SJSA1 (cell line): ENCODE measurements at places on chromosomes 6 and 20. TPM values are rescaled to one million over a fixed set of nuclear protein-coding genes. Genes with fewer than 3 reads are reported as not detected.

The RBM39 gene
- 277 and 319 TPM in 2 replicates for total RNA-seq

DNA sequence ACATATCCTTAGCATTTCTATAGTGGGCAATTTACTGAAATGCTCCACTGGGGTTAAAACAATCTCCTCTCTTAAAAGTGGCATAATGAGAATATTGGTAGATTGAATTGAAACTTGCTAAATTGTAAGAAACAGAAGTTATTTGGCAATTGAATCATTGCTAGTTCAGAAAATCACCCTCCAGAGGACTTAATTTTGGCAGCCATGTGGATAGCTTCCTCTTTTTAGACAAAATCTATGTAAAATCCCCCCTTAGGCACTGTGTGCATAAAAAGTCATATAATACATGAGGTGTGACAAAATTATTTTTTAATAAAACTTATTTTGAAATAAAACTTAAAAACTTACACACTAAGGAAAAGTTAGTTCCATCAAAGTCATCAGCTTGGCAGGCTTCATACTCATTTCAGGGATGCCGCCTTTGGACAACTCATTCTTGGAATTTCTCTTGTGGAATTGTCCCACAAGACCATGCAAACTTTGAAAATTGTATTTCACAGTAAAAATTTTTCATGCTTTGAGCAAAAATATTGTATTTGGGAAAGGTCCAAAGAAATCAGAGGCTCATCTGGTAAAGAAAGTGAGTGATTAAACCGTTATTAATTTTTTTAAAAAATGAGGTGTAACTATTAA lies 473.0 kb downstream of the BCKDHB start:
- H3K27me3 ChIP-seq, result no peaks in the 10 kb centered on the region
- no peaks in the 10 kb centered on the region for H3K36me3 ChIP-seq
- H3K27ac ChIP-seq, result no peak overlapping the region
- no peaks in the 10 kb centered on the region for H3K4me1 ChIP-seq
- H3K4me3 ChIP-seq, result no peak overlapping the region

GRCh38 chr6:47057830-47058540 lies 15.9 kb upstream of the ADGRF1 start:
- H3K27ac ChIP-seq, result no peak overlapping the region
- no peaks in the 10 kb centered on the region for H3K27me3 ChIP-seq
- no peaks in the 10 kb centered on the region for H3K4me1 ChIP-seq
- no peak for DNase-seq
- H3K4me3 ChIP-seq, result no peak overlapping the region
- H3K36me3 ChIP-seq, result no peaks in the 10 kb centered on the region

DNA sequence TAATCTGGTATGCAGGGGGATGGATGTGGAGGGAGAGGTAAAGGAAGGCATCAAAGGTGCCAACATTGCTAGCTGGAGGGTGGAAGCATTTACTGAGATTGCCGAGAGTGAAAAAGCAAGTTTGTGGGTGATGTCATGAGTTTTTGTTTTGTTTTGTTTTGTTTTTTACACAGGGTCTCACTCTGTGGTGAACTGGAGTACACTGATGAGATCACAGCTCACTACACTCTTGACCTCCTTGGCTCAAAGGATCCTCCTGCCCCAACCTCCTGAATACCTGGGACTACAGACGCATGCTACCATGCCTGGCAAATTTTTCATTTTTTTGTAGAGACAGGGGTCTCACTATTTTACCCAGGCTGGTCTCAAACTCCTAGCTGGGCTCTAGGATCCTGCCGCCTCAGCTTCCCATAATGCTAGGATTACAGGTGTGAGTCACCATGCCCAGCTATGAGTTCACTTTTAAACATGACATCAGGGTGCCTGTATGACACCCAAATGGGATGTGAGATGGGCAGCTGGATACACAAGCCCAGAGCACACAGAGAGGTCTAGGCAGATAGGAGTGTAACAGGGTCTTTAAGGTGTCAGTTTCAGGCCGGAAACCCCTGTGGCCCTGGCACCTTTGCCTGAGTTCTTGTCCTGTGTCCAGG lies 35.1 kb upstream of the HMGA1 start:
- no peak for DNase-seq
- H3K27ac ChIP-seq, result no peak overlapping the region; the same call in 1 of the 2 replicates
- H3K36me3 ChIP-seq, result no peaks in the 10 kb centered on the region
- no peaks in the 10 kb centered on the region for H3K27me3 ChIP-seq
- H3K4me3 ChIP-seq, result no peak overlapping the region

DNA sequence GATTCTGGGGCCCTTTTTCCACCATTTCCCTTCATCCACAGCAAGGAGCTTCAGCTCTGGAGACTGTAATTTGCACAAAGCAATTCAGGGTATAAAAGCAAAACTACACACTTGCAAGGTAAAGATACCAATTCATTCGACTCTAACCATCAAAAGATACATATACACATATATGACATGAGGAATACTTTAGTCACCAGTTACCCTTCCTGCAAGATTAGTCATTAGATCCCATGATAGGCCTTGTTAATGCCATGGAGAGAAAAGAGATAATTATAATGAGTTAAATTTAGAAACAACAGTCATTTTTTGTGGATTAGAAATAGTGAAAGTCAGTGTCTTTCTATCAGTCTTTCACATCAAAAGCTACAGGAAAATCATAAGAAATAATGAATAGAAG lies 204.2 kb downstream of the KCNQ5 start:
- H3K4me3 ChIP-seq, result no peak overlapping the region
- no peak overlapping the region for H3K27ac ChIP-seq
- DNase-seq, result peak; percentile 9
- H3K4me1 ChIP-seq, result peaks cover 7% of the 10 kb centered on the region
- no peaks in the 10 kb centered on the region for H3K36me3 ChIP-seq

The PACSIN1 gene
- not detected in 2 replicates for total RNA-seq

DNA sequence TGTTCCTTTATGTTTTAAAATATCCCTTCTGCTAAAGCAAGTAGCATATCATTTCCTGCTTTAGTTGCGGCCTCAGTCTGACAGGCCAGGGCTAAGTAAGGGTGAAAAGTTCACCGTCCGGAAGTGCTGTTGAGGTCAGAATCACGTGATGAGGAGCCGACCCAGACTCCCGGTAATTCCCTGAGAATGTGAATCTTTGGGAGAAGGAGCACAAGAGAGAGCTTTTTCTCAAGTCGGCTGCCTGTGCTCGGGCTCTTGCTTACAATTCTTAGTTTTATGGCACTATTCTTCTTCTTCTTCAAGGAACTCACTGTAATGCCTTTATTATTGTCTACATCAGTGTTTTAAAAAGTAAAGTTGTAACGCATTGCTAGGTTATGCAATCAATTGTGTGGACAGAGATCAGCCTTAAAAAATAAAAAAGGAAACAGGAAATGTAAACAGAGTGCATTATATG lies 309.3 kb downstream of the PRL start:
- H3K36me3 ChIP-seq, result no peaks in the 10 kb centered on the region
- H3K27me3 ChIP-seq, result no peaks in the 10 kb centered on the region
- H3K4me3 ChIP-seq, result no peak overlapping the region
- peak overlapping the region; percentile 68 for H3K27ac ChIP-seq
- DNase-seq, result peak; percentile 86
- H3K4me1 ChIP-seq, result peaks cover 28% of the 10 kb centered on the region

The GABRR1 gene
- not detected in 2 replicates for total RNA-seq

DNA sequence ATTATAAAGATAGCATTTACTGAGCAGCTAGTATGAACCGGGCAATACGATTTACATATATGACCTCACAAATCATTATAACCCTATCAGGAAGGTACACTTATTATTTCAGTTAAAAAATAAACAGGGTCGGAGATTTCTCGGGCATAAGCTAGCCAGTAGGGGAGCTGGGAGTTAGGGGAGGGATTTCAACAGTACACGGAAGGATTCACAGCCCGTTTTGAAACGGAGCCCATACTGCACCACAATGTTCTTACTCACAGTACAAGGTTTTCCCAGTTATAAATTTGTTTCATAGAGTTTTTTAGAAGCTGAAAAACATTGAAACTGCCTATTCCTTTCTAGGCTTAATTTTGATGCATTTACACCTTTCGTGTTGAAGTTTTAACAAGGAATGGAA lies 607.1 kb downstream of the HDGFL1 start:
- no peaks in the 10 kb centered on the region for H3K36me3 ChIP-seq
- no peak overlapping the region for H3K27ac ChIP-seq
- no peaks in the 10 kb centered on the region for H3K27me3 ChIP-seq
- peaks cover 22% of the 10 kb centered on the region for H3K4me1 ChIP-seq
- no peak for DNase-seq

GRCh38 chr6:161292145-161292544 lies 18.3 kb upstream of the AGPAT4 start:
- H3K27me3 ChIP-seq, result no peaks in the 10 kb centered on the region
- no peaks in the 10 kb centered on the region for H3K4me1 ChIP-seq
- no peak for DNase-seq
- H3K27ac ChIP-seq, result no peak overlapping the region
- no peaks in the 10 kb centered on the region for H3K36me3 ChIP-seq
- H3K4me3 ChIP-seq, result no peak overlapping the region

DNA sequence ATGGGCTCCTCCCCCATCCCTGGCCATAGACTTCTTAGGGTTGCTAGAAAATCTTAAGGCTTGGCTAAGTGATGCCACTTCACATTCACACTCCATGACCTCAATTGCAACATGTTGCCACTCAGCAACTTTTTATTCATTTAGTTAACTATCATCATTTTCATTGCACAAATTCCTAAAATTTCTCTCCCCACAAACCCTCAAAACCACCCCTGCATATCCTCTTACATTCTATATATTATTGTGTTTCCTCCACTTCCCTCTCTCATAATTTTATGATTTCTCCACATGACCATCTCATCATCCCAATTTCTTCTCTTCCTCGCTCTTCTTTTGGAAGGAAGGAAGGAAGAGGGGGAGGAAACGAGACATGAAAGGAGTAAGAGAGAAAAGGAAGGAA lies 436.0 kb downstream of the HACE1 start:
- H3K27me3 ChIP-seq, result no peaks in the 10 kb centered on the region
- H3K36me3 ChIP-seq, result no peaks in the 10 kb centered on the region
- no peak overlapping the region for H3K27ac ChIP-seq

The PNISR gene
- total RNA-seq, result 29.2 and 47.1 TPM in 2 replicates

DNA sequence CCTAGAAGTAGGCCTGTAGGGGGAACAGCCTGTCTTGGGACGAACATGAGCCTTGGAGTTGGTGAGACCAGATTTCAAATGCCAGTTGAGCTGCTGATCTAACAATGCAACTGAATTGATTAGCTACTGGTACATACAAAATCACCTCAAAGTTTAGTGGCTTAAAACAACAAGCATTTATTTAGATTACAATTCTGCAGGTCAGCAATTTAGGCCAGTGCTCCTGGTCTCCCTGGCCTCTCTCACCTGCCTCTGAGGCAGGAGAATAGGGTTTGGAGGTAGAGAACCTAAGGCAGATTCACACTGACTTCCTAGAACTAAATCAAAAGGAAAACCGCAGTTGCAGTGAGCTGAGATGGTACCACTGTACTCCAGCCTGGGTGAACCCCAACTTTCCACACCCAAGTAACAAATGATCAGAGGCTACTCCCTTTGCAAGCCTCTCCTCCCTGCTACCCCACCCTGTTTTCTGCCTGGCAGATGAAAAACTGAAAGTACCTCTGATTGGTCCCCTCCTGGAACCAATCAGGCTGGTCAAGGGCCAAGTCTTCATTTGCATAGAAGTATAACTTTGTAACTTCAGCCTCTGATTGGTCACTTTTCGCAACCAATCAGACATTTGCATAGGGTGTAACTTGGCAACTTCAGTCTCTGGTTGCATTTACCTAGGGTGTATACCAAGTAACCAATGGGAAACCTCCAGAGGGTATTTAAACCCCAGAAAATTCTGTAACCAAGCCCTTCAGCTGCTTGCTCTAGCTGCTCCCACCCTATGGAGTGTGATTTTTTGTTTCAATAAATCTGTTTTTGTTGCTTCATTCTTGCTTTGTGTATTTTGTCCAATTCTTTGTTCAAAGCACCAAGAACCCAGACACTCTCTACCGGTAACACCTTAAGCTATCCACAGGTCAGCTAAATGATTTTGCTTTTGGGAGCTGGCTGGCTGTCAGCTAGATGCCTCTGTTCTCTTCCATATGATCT lies 8.1 kb upstream of the UBR2 start:
- no peaks in the 10 kb centered on the region for H3K27me3 ChIP-seq
- H3K4me1 ChIP-seq, result no peaks in the 10 kb centered on the region
- no peak for DNase-seq
- no peak overlapping the region for H3K27ac ChIP-seq
- H3K36me3 ChIP-seq, result no peaks in the 10 kb centered on the region
- H3K4me3 ChIP-seq, result no peak overlapping the region

The PPP1R14C gene
- total RNA-seq, result not detected in 2 replicates

The AGPAT4 gene
- 6.2 and 6.7 TPM in 2 replicates for total RNA-seq

DNA sequence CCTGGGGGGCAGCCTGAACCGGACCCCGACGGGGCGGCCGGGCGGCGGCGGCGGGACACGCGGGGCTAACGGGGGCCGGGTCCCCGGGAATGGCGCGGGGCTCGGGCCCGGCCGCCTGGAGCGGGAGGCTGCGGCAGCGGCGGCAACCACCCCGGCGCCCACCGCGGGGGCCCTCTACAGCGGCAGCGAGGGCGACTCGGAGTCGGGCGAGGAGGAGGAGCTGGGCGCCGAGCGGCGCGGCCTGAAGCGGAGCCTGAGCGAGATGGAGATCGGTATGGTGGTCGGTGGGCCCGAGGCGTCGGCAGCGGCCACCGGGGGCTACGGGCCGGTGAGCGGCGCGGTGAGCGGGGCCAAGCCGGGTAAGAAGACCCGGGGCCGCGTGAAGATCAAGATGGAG lies 636 bp downstream of the SRF start:
- peaks cover 39% of the 10 kb centered on the region for H3K36me3 ChIP-seq
- DNase-seq, result no peak
- no peaks in the 10 kb centered on the region for H3K27me3 ChIP-seq

- no peaks in the 10 kb centered on the region for H3K4me1 ChIP-seq
- DNase-seq, result no peak
- no peaks in the 10 kb centered on the region; the same call in 1 of the 2 replicates for H3K27me3 ChIP-seq
- H3K36me3 ChIP-seq, result no peaks in the 10 kb centered on the region
Observed at GRCh38 chr6:31042806-31043205, 32.5 kb downstream of the MUC22 start.

- H3K36me3 ChIP-seq, result no peaks in the 10 kb centered on the region
- DNase-seq, result no peak
- H3K4me1 ChIP-seq, result no peaks in the 10 kb centered on the region
- H3K27ac ChIP-seq, result no peak overlapping the region
Observed at GRCh38 chr6:74646461-74646860, 559.4 kb downstream of the COL12A1 start.

DNA sequence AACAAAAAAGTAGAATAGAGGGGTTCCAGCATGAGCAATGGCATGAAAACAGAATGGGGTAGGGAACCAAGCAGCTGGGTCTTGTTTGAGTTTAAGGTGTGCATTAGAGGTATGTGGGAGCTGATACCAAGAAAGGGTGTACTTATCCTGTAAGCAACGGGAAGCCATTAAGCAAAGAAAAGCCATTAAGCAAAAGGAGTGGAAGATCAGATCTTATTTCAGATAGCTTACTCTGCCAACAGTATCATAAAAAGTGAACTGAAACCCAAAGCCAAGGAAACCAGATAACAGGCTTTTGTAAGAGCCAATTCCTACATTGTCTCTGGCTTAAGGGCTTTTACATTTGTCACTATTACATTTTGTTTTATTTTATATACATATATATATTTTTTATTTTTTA lies 21.3 kb upstream of the BEND6 start:
- no peak for DNase-seq
- H3K27ac ChIP-seq, result no peak overlapping the region
- no peaks in the 10 kb centered on the region for H3K36me3 ChIP-seq
- H3K27me3 ChIP-seq, result no peaks in the 10 kb centered on the region
- H3K4me1 ChIP-seq, result peaks cover 6% of the 10 kb centered on the region
- H3K4me3 ChIP-seq, result no peak overlapping the region
